ENCODE measurements at places on chromosomes 13 and 19. TPM values are rescaled to one million over a fixed set of nuclear protein-coding genes. Genes with fewer than 3 reads are reported as not detected.

The IGFL2 gene
- not detected for total RNA-seq

The TMEM205 gene
- total RNA-seq: 74.7 TPM

The ZNF844 gene
- total RNA-seq: not detected

The MBD3L3 gene
- total RNA-seq: not detected

The C13orf42 gene
- not detected for total RNA-seq

All from H4 (cell line).